Right cardiac atrium (tissue), 5 donors: ENCODE measurements at places on chromosomes 2 and 18.
A peak's percentile ranks its signal among the peaks of the same experiment; 100 is the strongest.

DNA sequence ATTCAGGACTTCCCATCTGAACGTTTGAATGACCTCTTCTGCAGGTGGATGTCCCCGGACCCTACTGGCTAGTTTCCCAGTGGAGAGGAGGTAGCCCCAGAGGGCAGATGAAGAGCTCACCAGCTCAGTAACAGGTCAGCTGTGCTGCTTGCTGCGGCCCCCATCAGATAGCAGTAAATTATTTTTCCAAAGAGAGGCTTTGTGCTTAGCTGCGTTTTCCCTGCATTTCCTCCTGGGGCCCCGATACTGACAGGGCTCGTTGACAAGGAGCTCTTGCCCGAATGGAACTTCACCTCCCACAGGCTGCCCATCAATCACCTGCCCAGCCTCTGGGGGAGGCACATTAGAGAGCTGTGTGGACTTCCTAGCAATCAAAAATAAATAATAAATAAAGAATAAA lies 185.8 kb downstream of the DOK6 start:
- DNase-seq: no peak

GRCh38 chr2:191165176-191165643 lies 14.4 kb upstream of the STAT4 start:
- DNase-seq: no peak

DNA sequence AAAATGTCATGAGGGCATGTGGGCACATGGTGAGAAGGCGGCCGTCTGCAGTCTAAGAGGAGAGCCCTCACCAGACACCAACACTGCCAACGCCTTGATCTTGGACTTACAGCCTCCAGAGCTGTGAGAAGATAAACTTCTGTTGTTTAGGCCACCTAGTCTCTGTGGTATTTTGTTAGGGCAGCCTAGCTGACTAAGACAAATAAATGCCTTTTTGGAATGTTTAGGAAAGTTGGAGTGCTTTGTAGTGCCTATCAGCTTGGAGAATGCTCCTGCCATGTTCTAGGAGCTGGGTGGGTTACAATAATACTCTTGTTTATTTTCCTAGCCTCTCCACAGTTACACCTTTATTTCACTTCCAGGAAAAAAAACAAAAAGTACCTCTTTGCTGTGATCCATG lies 92.0 kb downstream of the SPP2 start:
- DNase-seq: no peak

DNA sequence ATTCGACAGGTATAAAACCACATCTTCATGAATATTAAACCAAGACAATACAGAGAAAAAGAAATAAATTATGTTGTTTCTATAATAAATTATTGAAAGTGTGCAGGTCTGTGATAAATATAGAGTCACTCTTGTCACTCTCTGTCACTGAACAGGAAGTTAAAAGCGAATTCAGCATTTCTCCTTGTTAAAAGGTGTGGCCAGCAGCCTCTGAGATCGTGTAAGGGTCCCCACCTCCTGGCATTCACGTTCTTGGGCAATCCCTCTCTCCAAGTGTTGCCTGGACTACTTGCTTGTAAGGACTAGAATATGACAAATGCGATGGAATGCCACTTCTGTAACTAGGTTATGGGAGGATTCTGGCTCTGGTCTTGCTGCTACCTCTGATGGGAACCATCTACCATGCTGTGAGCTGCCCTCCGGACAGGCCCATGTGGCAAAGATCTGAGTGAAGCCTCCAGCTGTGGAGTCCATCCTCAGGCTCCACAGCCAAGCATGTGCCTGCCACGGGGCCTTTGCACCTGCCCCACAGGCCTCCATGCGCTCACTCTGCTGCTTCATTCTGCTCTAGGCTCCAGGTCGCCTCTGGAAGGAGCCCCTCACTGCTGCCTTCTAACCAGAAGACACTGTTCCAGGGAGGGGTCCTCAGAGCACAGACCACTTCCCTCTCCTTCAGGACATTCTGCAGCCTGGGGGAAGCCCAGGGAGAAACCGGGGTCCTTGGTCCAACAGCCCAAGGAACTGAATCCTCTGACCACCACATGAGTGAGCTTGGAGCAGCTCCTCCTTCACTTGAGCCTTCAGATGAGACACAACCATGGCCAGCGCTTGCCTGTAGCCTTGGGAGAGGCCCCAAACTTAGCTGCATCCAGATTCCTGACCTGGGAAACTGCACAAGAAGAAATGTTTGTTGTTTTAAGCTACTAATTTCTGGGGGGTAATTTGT lies 202.9 kb upstream of the HDAC4 start:
- no peak for DNase-seq

- DNase-seq: no peak
Observed at GRCh38 chr18:7458884-7459283, 108.2 kb upstream of the PTPRM start.

DNA sequence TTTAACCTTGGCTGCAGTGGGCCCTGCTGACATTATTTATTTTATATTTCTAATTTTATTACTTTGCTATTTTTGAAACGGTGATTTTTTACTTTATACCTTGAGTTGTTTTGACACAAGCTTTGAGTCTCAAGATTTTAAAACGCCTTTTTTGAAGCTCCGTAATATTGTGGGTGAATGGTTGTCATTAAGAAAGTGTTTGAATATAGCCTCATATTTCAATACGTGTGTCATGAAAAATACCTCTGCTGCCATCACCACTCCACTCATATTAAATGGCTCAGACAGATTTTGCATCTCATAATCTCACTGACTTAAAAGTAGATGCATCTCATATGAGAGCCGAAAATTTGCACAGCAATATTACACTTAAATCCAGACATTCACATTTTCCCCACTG lies 106.6 kb downstream of the CTNNA2 start:
- no peak for DNase-seq

GRCh38 chr18:26097563-26097962 lies 7.2 kb upstream of the SS18 start:
- DNase-seq: no peak

GRCh38 chr2:147135376-147135775 lies 709.5 kb upstream of the ACVR2A start:
- peak; percentile 30 for DNase-seq

GRCh38 chr2:207090389-207090788 lies 75.4 kb downstream of the KLF7 start:
- DNase-seq: no peak

DNA sequence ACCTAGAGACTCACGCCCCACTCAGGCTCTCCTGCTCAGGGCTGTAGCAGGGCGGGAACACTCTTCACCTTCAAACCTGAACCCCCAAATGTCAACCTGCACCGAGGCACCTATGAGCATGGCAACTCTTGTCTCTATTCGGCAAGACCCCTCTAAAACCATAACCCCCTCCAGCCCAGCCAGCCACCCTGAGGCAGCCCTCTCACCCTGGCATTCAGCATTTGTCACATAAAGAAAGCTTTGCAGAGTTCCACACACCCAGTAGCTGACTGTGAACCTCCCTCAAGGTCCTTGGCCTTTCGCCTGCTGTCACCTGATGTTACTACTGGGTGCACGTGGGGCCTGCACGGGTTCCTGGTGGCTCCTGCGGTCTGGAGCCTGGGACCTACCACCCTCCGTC lies 97.2 kb upstream of the ALKAL2 start:
- no peak for DNase-seq

GRCh38 chr2:230847883-230848388 lies 16.8 kb upstream of the ITM2C start:
- DNase-seq: peak; percentile 94

DNA sequence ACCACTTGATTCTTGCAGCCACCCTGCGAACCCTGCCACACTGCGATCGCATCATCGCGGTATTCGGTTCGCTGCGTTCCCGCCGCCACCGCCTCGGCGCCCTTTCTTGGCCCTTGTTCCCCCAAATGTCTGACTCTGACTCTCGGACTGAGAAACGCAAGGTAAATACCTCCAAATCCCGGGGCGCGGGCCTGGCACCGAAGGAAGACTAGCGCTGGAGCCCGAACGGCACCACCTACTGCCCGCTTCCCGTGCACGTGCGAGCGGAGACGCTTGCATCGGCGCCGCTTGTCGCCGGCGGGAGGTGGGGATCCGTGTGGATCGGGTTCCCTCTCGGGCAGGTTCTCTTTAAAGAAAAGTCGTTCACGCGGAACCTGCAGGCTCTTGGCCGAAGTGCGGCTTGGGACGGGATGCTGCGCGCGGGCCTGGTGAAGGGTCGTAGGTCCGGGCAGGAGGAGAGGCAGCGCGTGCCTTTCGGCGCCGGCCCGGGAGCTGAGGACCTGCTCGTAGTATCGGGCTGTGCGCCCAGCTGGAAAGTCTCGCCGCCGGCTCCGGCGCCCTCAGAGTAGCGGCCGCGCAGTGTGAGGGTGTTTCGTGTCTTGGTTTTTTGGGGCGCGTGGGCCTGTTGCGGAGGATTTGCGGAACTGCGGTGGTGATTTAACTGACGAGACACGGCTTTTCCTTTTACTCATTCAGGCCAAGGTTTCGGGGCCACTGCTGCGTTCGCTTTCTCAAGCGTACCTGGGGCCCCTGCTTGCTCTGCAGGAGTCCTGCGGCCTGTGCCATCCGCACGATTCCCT lies 514 bp downstream of the BCL2L11 start:
- DNase-seq: peak; percentile 40

DNA sequence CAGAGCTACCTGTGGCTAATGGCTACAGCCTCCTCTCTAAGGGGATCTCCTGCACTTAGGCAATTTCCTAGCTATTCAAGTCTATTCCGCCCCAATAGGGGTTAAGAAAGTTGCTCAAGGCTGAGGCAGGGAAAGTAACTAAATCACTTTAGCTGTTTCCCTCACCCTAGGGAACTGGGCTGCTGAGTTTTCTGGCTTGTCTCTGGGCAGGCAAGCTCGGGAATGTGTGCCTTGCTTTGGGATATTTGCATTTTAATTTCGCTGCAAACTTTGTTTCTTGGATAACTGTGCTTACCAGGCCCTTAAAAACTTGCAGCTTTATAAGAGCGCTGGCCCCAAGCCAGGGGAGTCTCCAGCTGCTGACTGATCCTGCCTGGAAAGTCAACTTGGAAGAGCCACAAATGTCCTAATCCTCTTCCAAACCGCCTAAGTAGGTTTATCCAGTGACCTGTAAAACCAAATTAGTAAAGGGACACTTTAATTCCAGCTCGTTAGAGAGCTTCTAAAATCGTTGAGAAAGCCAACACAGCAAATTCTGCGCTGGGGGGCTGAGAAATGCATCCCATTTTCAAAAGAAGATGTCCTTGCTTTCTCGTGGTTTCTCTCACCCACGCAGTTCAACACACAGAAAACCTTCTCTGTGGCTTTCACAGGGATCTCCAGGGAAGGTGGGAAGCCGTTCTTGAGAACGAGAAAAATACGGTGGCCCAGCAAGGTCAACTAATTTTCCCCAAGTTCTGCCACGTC lies 59.5 kb upstream of the SP3 start:
- DNase-seq: peak; percentile 88

DNA sequence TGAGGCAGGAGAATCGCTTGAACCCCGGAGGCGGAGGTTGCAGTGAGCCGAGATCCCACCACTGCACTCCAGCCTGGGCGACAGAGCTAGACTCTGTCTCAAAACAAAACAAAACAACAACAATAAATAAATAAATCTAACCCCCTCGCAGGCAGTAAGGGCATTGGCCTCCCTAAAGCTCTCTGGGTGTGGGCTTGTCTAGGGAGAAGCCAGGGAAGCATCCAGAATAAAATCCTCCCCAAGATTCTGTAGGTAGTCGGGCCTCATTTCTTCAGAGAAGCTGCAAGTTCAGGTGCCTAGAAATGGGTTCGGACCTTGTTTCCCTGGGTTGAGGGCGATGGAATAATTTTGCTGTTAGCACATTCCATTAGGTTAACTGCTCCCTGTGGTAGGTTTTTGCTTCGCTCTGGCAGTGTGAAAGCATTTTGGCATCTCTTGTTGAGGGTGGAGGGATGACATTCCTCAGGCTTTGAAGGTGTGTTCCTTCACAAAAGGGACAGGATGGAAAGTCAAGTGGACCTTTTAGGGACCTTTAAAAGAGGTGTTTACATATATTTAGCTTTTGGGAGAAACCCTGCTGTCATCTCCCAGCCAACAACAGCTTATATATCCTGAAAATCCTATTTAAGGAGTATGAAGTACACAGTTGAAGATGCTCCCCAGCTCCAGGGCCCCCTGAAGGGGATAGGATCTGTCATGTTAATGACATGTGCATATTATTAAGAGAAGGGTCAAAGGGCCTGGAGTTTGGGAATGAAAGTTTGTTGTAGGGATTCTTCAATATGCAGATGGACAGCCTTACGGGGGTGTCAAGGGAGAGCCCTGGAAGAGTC lies 17.7 kb downstream of the MYCN start:
- DNase-seq: no peak

GRCh38 chr2:222180619-222181018 lies 118.2 kb downstream of the PAX3 start:
- no peak for DNase-seq

GRCh38 chr2:189370719-189371118 lies 70.6 kb upstream of the WDR75 start:
- DNase-seq: no peak

GRCh38 chr2:160427629-160428404 lies 65.8 kb downstream of the RBMS1 start:
- DNase-seq: no peak

DNA sequence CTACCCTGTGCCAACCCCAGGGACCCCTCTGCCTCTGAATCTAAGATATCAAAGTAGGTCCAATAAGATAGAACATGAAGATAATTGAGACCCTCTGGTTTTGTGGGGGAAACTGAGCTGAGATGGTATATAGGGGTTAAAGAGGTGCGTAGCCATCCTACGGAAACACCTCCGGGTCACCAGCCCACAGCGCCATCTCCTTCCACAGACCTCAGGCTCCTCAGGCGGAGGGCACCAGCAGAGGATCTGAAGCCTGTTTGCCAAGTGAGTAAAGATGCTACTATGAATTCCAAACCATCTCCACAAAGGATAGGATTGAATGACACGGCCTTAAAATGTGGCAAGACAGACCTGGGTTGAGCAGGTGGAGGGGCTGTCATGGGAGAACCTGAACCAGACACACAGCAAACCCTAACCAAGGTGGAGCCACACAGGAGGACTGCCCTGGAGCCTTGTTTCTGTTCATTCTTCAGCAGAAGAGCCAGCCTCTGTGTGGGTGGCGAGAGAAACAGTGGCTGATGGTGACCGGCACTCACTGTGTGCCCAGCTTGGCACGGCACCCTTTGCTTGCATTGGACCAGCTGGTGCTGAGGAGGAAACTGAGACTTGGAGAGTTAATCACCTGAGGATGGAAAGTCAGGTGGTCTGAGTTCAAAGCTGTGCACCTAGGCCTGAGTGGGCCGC lies 10.2 kb downstream of the GBX2 start:
- no peak for DNase-seq

GRCh38 chr2:97735161-97735561 lies 21.8 kb downstream of the ZAP70 start:
- DNase-seq: no peak

DNA sequence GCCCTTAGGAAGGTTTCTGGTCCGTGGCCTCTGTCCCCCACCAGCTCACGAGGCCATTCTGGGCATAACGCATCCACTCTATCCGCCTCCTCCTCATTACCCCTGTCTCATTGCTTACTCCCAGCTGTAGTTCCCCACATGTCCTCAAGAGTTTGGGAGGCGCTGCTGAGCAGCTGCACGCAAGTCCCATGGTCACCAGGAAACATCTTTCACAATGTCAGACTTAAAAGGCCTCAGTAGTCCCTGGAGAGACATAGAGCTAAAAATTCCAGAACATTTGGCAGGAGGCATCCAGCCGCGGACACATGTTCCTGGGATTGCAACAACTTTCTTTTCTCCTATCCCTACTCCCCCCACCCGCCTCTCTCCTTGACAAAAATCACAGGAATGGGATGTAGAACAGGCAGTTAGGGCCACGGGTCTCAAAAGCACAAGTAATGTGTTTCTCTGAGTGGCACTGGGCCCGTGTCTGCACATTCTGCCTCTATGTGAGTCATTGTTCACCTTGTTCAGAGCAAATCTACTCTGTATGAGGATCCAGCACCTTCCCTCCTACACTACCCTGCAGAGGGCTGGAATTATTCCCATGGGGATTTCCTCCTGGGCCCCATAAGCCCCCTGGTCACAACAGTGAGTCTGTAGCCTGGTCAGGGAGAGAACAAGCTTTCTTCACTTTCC lies 8.1 kb downstream of the LBH start:
- peak; percentile 86 for DNase-seq
